Endodermal cell (in vitro differentiated cells): ENCODE measurements at places on chromosomes 4 and X.

- DNase-seq: no peak
Observed at GRCh38 chr4:13024147-13025105, 459.7 kb downstream of the RAB28 start.

DNA sequence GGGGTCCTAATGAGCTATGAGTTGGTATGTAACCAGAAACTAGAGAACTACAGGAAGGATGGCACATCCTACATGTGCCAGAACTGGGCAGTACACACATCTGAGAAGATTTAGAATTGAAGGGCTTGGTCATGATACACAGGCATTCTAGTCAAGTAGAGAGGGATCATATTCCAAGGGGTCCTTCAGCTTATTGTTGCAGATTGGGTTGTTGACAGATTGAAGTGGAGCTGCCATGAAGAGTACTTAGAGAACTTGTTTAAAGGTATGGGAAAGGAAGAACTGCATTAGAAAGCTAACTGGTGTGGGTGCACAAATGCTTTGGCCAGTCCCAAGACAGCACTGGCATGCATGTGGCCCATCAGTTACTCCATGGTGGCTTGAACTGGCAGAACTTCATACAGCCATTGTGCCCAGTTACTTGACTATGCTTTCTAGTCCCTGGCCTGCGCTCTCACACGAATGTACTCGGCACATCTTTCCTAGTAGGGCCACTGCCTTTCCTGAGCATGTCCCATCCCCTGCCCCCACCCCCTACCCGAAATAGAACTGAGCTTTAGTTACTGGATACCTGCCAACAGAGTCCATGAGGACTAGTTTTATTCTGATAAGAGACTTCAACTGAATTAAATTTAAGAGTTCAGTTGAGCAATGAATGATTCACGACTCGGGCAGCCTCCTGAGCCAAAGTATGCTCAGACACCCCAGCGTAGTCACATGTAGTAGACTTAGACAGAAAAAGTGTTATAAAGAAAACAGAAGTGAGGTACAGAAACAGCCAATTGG lies 64.0 kb downstream of the CCNG2 start:
- no peak for DNase-seq

DNA sequence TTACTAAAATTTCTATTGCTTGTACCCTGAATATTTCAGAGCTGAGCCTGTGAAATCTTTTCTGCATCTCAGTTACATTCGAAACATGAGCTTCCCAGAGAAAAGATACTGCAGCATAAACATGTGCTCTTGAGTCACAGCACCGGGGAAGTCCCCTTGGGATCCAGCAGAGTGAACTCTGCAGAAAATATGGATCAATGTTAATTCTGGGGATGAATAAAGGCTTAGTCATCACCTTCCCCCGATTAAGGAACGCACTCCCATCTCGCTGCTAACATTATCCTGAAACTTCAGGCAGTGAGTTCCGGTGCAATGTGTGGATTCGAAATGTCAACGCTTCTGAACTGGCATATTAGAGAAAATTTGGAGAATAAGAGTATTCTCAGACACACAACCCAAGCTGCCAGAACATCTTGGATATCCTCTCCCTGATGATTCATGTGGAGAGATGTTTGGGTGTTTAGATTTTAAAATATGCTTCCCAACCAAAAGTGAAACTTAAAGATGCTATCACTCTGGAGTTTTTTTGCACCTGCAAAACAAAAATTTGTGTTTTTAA lies 90.8 kb downstream of the IRF2 start:
- peak; percentile 20 for DNase-seq

DNA sequence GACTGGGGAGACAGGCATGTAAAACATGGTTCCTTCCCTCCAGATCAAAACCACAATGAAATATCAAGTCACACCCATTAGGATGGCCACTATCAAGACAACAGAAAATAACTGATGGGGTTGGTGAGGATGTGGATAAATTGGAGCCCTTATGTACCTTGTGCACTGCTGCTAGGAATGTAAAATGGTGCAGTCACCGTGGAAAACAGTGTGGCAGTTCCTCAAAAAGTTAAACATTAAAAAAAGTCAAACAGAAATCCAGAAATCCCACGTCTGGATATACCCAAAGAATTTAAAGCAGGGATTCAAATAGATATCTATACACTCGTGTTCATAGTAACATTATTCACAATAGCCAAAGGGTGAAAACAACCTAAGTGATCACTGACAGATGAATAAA lies 35.2 kb upstream of the MSX1 start:
- DNase-seq: no peak

DNA sequence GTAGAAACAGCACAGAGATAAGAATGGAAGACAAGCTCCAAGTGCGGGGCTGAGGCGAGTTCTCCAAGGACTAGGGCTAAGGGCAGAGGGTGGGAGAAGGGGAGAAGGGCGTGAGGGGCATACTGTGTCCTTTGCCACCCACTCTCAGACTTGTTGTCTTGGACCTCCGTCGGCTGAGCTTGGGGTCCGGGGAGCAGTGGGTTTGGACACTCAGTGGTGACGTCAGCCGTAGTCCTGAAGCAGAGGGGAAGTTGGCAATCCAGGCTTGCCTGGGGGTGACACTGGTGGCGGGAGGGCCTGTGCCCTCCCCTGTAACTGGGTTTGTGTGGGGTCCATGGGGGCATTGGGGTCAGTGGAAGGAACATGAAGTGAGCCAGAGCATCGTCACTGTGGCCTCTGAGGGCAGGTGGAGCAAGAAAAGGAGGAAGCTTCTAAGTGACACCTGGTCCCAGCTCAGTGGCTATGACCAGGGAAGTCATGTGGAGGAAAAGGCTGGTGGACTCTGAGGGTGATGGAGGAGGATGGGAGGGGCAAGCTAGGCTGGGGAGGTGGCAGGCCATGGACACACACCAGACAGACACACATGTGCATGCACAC lies 17.6 kb downstream of the CD99 start:
- DNase-seq: no peak

GRCh38 chrX:2450681-2451080 lies 50.1 kb downstream of the DHRSX start:
- no peak for DNase-seq

GRCh38 chr4:183821076-183821853 lies 83.8 kb upstream of the STOX2 start:
- no peak for DNase-seq

DNA sequence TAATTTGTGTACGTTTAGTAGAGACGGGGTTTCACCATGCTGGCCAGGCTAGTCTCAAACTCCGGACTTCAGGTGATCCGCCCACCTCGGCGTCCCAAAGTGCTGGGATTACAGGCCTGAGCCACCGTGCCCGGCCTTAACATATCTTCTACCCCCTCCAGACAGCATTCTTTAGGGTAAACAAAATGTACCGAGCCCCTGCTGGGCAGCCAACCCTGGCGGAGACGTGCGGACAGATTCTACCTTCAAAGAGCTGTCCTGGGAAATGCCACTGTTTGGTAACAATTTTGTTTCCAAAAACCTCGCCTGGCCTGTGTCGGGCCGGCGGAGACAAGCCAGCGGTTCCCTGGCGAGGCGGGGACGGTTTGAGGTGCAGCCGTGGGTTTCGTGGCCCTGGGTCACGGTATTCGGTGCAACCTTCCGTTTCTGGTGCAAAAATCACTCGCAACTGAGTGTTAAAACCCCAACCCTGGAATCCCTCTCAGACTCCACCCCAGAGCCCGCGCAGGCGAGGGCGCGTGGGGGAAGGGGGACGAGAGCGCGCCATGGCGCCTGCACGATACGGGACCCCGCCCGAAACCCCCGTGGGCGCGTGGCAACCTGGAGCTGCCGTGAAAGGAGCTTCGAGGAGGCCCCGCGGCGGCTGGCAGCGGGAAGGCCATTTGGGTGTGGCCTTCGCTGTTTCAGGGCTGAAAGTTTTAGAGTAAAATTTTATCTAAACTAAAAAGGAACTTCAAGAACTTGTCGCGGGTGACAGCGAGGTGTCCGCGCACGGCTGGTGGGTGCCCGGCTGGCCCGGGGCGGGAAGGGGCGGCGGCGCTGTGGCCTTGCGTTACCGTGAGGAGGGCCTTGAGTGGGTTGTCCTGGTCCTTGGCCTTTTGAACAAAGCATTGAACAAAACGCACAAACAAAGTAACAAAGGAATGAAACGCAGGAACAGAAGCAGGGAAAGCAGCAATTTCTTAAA lies 17.0 kb downstream of the MRFAP1 start:
- no peak for DNase-seq

- DNase-seq: no peak
Observed at GRCh38 chr4:54614149-54614548, 43.6 kb upstream of the KIT start.

GRCh38 chrX:24741330-24741729 lies 47.6 kb downstream of the POLA1 start:
- no peak for DNase-seq

DNA sequence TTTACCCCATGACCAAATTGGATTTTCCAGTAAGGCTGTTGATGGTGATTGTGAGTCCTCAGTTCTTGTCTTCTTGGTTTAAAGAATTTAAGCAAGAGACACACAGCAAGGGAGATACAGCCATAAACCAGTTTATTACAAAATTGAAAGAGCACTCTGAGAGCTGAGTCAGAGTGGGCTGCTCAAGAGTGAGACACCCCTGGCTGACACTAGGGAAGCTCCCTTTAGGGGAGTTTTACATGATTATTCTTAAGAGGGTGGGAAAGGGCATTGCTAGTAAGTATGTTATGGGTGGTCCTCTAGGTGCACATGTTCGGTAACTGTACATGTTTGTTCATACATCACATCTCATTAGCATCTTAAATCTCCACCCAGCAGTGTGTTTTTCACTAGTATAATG lies 18.8 kb upstream of the ZNF81 start:
- no peak for DNase-seq

GRCh38 chrX:39499996-39500395 lies 597.8 kb downstream of the BCOR start:
- no peak for DNase-seq

DNA sequence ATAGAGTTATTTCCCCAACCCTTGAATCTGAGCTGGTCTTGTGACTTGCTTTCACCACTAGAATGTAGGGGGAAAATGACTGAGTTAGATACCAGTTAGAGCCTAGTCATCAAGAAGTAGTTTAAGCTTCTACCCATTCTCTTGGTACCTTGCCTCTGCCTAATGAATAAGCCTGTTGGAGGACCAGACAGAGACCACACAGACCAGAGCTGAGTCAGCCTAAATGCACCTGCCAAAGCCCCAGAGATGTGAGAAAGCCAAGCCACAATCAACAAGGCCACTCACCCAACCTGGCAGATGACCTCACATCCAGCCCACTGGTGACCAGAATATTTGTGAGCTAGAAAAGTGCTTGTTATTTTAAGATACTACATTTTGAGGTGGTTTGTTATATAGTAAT lies 85.2 kb upstream of the DCLK2 start:
- no peak for DNase-seq

DNA sequence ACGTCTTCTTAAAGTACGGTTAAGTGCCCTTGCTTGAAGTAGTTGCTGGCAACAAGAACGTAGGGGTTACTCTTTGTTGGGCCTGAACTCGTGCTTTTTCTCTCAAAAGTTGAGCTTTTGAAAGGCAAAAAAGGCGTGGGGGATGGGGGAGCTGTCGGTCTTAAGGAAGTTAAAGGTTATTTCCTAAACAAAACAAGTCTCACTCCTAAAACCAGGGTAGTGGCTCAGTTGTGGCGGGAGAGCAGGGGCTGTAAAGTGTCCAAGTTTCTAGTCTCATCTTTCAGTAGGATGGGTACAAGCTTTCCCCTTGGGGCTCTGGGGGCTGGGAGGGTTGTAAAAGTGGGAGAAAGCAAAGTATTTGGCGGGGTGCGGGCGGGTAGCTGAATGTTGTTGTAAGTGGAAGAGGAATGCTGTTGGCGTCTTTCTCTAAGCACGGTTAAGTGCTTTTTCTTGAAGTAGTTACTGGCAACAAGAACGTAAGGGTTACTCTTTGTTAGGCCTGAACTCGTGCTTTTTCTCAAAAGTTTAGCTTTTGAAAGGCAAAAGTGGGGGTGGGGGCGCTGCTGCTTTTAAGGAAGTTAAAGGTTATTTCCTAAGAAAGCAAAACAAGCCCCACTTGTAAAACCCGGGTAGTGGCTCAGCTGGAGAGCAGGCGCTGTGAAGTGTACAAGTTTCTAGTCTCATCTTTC lies 904 bp upstream of the WDR1 start:
- DNase-seq: peak; percentile 53

DNA sequence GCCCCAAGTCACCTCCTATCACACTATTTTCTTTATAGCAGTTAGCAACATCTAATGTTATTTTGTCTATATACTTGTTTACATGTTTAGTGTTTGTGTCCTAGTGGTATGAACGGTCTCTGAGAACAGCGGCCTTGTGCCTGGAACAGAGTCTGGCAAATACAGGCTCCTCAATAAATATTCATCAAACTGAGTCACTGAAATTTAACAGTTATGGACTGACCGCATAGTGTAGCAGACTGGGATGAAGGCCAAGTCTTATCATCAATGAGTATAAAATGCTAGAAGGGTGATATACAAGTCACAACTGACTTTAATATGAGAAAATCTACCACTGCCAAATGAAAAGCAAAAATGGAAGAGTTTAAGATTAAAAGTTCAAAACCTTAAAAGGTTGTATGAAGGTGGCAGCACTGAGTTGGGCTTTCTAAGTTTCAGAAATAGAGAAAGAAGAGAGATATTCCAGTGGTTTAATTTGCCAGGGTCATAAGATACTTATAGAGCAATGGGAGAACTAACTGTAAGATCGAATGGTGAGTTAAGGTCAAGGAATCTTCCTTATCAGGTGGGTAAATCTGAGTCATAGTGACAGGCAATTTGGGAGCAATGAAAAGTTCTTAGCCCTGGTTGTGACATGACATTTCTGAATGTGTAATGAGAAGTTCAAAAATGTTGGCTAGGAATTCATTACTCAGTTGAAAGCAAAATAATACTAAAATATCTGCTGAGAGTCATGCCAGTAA lies 34.9 kb downstream of the ELOVL6 start:
- no peak for DNase-seq

- DNase-seq: no peak
Observed at GRCh38 chrX:123817288-123817894, 42.5 kb upstream of the XIAP start.

- DNase-seq: peak; percentile 73
Observed at GRCh38 chr4:23930750-23931488, 41.1 kb upstream of the PPARGC1A start.
